Bone marrow (tissue), 2 donors: ENCODE measurements at places on chromosomes 1 and 21.

DNA sequence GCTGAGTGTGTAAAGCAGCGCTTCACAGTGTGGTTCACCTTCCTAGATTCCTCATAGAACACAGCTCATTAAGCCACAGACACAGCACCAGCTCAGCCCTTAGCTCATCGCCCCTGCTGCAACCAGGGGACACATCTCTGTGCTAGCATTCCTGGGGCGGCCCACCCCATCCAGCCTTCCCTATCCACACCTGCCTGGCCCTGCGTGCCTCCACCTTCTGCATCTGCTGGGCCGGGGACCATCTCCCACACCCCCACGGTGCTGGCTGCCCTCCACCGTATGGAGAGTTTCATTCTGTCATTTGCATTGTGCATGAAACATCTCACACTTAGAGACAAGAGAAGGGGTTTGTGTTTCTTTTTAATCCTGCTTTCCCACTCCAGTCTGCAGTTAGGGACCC lies 35.8 kb upstream of the PRSS38 start:
- DNase-seq, result no peak

DNA sequence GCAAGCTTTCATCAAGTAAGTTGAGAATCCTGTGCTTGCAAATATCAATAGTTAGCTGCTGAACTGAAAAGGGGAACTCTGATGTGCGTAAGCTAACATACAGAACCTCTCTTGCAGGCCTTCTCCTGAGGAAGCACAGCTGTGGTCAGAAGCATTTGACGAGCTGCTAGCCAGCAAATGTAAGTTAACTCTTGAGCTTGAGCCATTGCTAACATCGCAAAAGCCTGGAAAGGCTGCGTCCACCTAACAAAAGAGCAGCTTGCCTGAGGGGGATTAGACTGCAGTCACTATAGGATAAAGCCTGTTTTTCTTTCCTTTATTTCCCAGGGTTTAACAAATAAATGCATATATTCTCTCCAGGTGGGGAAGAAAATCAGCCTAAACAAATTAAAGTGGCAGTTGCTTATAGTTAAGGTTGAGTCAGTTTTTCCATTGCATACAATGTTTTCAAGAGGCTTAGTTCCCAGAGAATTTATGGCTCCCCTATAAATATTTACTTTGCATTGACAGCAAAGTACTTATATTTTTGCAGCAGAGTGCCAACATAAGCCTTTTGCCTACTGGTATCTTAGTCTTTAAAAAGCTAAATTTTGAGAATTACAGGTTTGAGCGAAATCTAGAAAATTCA lies 1.5 kb downstream of the RGS2 start:
- no peak for DNase-seq

DNA sequence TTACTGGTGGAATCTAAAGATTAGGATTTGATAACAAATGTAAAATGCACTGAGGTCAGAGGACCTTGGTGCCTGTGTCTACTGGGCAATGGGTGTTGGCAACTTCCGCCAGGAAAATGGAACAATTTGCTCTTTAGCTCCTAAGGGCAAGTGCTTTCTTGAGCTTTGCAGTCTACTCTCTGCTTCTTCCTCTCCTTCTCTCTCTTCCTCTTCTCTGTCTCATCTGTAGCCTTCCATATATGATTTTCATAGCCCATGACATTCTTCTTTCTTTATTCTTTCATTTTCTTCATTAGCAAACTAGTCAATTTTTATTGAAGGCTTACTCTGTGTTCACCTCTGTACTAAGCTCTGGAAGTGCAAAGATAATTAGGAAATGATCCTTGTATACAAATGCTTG lies 35.5 kb downstream of the OVGP1 start:
- no peak for DNase-seq

DNA sequence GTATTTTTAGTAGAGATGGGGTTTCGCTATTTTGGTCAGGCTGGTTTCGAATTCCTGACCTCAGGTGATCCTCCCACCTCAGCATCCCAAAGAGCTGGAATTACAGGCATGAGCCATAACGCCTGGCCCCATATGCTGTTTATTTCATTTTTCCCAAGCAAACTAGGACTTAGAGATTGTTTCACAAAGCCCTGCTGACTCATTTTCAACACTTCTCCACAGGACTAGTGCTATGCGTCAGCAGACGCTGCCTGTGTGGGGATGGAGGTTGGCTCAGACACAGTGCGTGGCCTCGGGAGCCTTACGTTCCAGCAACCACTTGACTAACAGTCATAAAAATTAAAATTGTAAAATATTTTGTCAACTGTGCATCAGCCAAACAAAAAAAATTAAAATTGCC lies 22.7 kb downstream of the PKNOX1 start:
- no peak for DNase-seq

GRCh38 chr1:162142968-162143367 lies 73.5 kb downstream of the NOS1AP start:
- no peak for DNase-seq

DNA sequence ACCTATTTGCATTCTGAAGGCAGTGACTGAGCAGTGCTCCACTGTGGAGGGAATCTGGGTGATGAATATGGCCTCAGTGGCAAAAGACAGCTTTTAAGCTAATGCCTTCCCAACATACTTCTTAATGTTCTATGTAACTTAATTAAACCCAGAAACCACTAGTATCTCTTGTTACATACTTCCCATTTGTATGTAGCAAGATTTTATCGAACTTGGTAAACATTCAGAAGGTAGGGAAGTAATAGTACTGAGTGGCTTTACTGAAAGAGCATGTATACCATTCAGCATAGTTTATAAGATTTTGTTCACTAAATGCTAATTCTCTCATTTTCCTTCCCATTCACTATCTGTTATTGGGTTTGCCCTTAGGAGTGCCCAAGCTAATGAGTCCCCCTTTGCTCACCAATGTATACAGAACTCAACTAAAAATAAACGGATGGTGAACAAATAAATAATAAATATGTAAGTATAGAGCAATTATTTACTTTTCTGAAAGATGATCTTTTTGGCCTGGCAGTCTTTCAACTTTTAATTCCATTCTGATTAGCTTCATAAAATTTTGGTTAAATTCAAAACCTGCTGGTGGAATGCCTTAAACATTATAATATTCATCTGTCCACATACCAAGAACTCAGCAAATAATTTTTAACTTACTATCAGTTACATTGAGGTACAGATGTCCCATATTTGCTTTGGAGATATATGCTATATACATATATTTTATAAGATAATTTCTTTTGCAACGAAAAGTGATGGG lies 204.4 kb downstream of the APP start:
- DNase-seq, result no peak

DNA sequence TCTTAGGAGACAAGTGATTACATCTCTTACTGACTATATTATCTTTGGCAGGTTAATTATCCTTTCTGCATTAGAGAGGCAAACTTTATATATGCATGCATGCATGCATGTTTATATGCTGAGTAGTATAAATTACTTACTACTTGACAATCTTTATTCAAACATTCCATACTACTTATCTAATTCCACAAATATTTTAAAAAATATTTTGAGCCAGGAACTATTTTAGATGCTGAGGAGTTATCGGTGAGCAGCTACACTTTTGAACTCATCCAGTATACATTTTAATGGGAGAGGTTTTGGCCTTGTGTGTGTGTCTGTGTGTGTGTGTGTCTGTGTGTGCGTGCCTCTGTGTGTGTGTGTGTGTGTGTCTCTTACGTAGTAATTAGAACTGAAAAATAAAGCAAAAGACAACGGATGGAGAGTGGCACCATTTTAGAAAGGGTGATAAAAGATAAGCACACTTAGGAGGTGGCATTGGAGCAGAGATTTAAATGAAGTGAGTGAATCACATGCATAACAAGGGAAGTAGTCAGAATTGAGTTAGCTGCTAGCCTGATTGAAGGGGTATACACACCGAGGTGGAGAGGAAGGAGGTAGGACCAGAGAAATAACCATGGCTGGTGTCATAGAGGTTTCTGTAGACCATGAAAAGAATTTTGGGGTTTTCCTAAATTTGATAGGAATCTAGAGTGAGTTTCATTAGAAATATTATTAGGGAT lies 1488.4 kb downstream of the MRPL39 start:
- DNase-seq, result no peak

GRCh38 chr1:51154776-51155175 lies 52.7 kb downstream of the C1orf185 start:
- DNase-seq, result no peak

- no peak for DNase-seq
Measured at GRCh38 chr1:14535619-14536355, 62.7 kb upstream of the KAZN start.

GRCh38 chr1:174080819-174081218 lies 58.7 kb upstream of the RC3H1 start:
- no peak for DNase-seq

DNA sequence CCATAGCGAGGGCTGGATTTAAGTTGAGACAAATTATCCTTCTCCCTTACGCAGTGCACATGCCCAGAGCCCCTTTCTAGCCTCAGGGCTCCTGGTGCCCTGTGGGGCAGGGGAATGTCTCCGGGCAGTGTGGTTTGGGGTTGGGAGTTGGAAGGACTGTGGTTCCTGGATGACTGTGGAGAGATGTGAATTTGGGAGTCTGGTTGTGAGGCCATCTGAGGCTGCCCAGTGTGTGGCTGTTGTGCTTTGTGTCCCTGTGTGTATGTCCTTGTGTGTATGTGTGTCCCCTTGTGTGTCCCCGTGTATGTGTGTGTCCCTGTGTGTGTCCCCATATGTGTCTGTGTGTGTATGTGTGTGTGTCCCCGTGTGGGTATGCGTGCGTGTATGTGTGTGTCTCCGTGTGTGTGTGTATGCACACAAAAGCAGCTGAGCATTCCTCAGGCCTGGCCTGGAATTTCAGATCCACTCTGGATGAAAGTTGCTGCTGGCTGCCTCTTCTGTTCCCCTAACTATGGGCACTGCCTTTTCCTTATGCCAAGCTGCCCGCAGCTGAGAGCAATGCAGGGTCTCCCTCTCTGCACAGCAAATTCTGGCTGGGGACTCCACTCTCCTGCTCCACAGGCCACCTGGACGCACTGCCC lies 65.4 kb downstream of the UBIAD1 start:
- DNase-seq, result no peak

- no peak for DNase-seq
Measured at GRCh38 chr1:54289712-54290233, 89.8 kb downstream of the MRPL37 start.

- DNase-seq, result no peak
Measured at GRCh38 chr1:109398343-109399225, 866 bp upstream of the SORT1 start.

DNA sequence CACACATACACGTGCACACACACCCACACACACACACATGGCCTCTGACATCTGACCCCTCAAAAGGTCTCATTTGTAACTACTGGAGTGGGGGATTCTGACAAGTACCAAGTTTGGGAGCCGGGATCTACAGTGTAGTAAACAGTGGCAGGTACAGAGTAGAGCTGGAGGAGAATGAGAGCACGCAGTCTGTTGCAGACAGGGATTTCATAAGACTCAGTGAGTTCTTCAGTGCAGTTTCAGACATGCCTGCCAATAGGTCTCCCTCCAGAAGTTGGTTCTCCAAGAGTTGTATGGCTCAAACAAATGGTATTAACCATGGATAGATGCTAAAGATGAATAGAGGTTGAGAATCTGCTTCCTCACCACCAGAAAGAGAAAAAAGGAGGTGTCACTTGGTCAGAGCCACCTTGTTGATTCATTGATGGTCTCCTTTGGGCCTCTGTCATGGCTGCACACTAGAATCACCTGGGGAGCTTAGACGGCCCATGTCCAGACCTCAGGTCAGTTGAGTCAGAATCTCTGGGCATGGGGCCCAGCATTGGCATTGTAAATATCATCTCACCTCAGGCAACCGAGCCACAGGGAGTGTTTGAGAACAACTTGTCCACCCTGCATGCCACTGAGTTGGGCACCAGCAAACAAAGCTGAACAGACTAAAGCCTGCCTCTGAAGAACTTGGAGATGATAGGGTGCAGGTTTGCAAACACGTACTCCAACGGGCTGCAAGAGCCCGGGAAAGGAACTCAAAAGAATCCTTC lies 122.1 kb downstream of the EDEM3 start:
- DNase-seq, result no peak

GRCh38 chr1:71490432-71490831 lies 409.6 kb upstream of the ZRANB2 start:
- DNase-seq, result no peak

DNA sequence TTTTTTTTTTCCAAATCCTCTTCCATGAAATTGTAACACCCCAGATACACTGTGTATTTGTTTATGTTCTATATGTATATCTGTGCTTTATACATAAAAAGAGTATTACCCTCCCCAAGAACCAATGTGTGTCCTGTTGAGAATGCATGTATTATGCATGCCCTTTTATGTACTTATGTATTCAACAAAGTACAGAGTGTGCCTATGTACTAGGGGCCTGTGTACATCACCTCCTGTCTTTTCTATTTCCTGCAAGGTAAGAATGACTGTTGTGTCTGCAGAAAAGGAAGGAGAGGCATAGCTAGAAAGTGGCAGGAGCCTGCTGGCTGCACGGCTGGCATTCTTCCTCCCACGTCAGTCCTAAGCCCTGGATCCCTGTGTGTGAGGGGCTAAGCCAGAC lies 7.0 kb downstream of the TMEM61 start:
- DNase-seq, result no peak

DNA sequence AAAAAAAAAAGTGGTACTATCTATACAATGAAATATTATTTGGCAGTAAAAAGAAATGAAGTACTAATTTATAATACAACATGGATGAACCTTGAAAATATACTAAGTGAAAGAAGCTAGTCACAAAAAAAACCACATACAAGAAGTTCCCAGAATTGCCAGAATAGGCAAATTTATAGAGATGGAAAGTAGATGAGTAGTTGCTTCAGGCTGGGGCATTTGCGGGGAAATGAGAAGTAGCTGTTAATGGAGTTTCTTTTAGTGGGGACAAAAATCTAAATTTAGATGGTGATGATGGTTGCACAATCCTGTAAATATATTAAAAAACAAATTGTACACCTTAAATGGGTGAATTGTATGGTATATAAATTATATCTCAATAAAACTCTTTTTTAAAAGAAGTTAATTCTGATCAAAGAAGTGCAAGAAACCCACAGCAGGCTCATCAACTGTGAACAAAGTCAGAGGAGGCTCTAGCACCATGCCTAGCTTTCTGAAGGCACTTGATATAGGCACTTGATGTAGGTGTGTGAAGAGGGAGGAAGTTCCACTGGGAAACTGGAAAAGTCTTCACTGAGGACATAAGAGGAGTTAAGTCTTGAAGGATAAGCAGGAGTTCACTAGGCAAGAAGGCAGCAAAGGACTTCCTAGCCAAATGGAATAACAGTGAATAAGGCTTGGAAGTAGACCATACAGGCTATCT lies 52.5 kb downstream of the DMAP1 start:
- no peak for DNase-seq

- DNase-seq, result no peak
Measured at GRCh38 chr1:36847186-36847585, 187.1 kb downstream of the GRIK3 start.
